T-helper 22 cell (primary cell): ENCODE measurements at places on chromosomes 12 and 14.

- no peak for DNase-seq
These were observed 184.4 kb downstream of the KIF26A start for GRCh38 chr14:104322531-104323366.

DNA sequence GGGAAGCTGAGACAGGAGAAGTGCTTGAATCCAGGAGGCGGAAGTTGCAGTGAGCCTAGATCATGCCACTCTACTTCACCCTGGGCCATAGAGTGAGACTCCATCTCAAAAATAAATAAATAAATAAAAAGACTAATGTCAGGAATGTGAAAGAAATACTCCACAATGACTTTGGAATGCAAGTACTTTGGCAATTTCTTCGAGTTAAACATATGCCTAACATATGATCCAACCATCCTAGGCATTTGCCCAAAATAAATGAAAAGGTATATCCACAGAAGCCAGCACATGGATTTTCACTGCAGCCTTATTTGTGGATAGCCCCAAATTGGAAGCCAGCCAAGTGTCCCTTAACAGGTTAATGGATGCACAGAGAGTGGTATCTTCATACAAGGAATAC, 357.9 kb upstream of the TMEM132C start:
- no peak for DNase-seq

- no peak for DNase-seq
These were observed 76.4 kb upstream of the TMEM132C start for GRCh38 chr12:128190614-128191013.

GRCh38 chr12:96399120-96399918, 920 bp downstream of the CDK17 start:
- peak; percentile 74 for DNase-seq

DNA sequence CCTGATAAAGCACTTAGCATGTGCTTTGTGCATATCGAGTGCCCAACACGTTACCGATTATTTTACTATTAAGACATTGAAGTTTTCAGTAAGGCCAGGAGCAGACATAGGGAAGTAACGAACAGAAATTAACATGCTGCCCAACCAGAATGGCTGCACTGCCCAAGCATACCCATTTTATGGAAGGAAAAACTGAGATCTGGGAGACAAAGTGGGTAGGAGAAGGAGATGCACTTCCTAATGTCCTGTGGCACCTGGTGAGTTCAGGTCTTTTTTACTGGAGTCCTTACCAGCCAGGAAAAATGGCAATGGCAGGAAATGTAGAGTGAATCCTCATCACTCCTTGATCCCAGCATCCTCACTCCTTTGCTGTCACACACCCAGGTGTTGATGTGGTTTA, 768.5 kb downstream of the MED13L start:
- no peak for DNase-seq

DNA sequence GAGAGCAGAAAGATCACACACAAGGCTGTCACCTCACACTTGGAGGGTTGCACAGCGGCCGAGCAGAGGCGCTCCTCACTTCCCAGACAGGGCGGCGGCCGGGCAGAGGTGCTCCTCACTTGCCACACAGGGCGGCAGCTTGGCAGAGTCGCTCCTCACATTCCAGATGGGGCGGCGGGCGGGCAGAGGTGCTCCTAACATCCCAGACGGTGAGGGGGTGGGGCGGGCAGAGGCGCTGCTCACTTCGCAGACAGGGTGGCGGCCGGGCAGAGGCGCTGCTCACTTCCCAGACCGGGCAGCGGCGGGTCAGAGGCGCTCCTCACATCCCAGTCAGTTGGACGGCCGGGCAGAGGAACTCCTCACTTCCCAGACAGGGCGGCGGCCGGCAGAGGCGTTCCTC, 9.1 kb downstream of the TMBIM4 start:
- no peak for DNase-seq

GRCh38 chr12:5899675-5900074, 45.4 kb downstream of the ANO2 start:
- DNase-seq = no peak

GRCh38 chr14:60220917-60221316, 28.1 kb upstream of the PPM1A start:
- no peak for DNase-seq

GRCh38 chr14:21029917-21030316, at the start of gene TPPP2:
TSS of gene TPPP2 (plus strand) at chr14:21030217. CDS start at chr14:21030582, 365 bp downstream.
- no peak for DNase-seq

DNA sequence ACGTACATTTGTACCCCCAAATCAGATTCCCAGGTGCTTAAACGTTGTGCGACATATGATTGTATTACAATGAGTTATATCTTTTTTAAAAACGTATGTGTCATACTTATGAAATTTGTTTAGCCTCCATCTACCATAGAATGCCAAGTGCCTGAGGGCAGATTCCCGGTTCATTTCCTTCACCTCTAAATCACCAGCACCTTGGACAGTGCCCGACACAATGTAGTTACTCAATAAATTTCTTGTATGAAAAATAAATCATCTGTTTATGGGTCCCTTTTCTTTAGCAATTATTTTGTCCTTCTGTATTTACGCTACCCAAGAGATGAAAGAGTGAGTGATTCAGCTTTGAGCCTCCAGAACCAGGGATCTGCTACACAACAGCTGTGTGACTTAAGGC, 157.4 kb downstream of the TBX5 start:
- DNase-seq = no peak
